ENCODE measurements at places on chromosomes 5 and 9. TPM values are rescaled to one million over a fixed set of nuclear protein-coding genes. Genes with fewer than 3 reads are reported as not detected.

IL6ST gene
- total RNA-seq: 69.0 TPM

OLFM1 gene
- total RNA-seq: 68.8 TPM

ANKRD18B gene
- 3.4 TPM for total RNA-seq

FAM169A gene
- total RNA-seq: 60.1 TPM

LHX6 gene
- 1.5 TPM for total RNA-seq

CD180 gene
- total RNA-seq: 0.64 TPM

Measured in cerebellum (tissue), 4 donors.